ENCODE measurements at places on chromosomes 12 and 14. TPM values are rescaled to one million over a fixed set of nuclear protein-coding genes. Genes with fewer than 3 reads are reported as not detected.
A peak's percentile ranks its signal among the peaks of the same experiment; 100 is the strongest.

FIGNL2 gene
- not detected for total RNA-seq

NTS gene
- total RNA-seq = not detected

DRAM1 gene
- total RNA-seq = 2.0 TPM

SLC41A2 gene
- 10.3 TPM for total RNA-seq

ANG gene
- 14.1 TPM for total RNA-seq

DNA sequence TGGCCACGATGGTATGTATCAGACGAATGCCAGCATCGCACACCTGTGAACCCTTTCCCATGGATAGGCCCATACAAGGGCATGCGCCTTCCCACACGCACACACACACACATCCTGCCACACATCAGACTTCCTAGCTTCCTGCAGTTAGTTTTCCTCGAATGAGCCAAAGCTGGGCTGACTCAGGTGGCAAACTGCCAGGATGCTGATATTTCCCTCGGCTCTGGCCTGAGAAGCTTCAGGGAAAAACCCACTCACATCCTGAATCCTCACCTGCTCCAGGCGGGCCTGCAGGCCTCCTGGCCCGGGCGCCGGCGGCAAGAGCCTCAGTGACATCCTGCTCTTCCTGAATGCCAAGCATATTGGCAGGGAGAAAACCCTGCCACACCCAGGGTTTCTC is 22.4 kb downstream of the CALM1 start:
- H3K36me3 ChIP-seq = no peaks in the 10 kb centered on the region
- H3K27me3 ChIP-seq = no peaks in the 10 kb centered on the region
- H3K4me3 ChIP-seq = no peak overlapping the region
- DNase-seq = peak; percentile 92

GRCh38 chr12:121217761-121218160 is 7.8 kb downstream of the P2RX4 start:
- no peak for DNase-seq
- H3K36me3 ChIP-seq = no peaks in the 10 kb centered on the region
- H3K4me3 ChIP-seq = no peak overlapping the region
- H3K27ac ChIP-seq = no peak overlapping the region
- no peaks in the 10 kb centered on the region for H3K4me1 ChIP-seq

DNA sequence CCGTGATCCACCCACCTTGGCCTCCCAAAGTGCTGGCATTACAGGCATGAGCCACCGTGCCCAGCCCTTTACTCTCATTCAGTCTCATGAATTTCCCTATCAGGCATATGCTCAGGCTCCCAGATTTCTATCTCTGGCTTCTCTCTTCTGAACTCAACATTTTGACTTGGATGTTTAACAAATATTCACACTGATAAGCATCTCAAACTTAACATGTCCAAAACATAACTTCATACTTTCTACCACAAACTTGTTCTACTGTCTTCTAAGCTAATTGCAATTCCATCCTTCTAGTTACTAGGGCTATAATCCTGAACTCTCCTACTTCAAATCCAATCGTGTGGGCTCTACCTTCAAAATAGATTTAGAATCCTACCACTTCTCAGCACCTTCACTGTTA is 73.9 kb upstream of the PAWR start:
- H3K36me3 ChIP-seq = no peaks in the 10 kb centered on the region
- H3K27me3 ChIP-seq = no peaks in the 10 kb centered on the region
- peak overlapping the region; percentile 23 for H3K27ac ChIP-seq

GRCh38 chr12:51851413-51852124 is 3.1 kb upstream of the FIGNL2 start:
- no peak overlapping the region for H3K4me3 ChIP-seq
- no peak overlapping the region for H3K27ac ChIP-seq

DNA sequence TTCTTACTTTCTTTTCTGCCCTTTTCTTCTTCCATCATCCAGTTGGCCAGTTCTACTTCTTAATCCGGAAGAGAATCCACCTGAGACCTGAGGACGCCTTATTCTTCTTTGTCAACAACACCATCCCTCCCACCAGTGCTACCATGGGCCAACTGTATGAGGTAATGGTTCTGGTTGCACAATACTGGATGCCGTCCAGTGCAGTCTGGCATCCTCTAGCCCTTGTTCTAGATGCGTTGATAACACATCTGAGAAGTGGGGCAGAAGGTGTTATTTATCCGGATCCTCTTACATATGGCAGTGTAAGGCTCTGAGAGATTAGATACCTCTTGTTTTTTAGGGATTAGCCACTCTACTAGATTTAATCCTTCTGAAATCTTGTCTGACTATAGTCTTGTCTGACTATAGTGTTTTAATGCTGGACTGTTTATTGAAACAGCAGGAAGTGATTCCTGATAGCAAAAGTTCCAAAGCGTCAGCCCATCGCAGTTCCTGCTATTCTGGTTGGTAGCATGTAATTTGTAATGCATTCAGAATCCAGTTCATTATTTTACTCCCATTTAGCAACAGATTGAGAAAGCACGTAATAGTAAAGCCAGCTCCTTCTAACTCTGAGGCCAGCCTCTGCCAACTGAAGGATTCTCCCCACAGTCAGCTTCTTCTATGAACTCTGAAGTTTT is 7.9 kb downstream of the GABARAPL1 start:
- no peaks in the 10 kb centered on the region for H3K36me3 ChIP-seq
- peak overlapping the region; percentile 88 for H3K27ac ChIP-seq
- H3K4me3 ChIP-seq = no peak overlapping the region
- no peaks in the 10 kb centered on the region for H3K27me3 ChIP-seq
- peak; percentile 83 for DNase-seq
- peaks cover 5% of the 10 kb centered on the region for H3K4me1 ChIP-seq

GRCh38 chr12:87704374-87704773 is 324.8 kb downstream of the C12orf50 start:
- no peaks in the 10 kb centered on the region for H3K4me1 ChIP-seq
- no peak for DNase-seq
- no peak overlapping the region for H3K4me3 ChIP-seq
- no peaks in the 10 kb centered on the region for H3K36me3 ChIP-seq
- H3K27me3 ChIP-seq = no peaks in the 10 kb centered on the region

DNA sequence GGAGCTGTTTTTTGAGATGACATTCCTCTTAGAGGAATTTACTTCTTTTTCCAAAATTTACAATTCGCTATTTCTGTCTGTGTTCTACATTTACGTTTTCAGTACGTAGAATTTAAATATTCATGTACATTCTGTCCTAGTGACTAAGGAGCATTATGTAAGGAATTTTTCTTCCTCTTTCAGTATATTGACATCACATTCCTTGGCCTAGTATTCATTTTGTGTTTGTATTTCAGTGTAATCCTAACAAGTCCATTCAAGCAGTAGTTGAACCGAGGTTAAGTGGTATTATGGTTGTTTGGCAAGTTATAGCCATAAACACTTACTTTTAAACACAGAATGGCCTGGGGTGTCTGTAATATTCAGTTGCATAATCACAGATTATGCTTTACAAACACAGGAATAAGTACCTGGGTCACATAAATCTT is 465.2 kb downstream of the PCNX1 start:
- H3K36me3 ChIP-seq = no peaks in the 10 kb centered on the region
- H3K4me1 ChIP-seq = no peaks in the 10 kb centered on the region
- DNase-seq = no peak
- H3K27me3 ChIP-seq = no peaks in the 10 kb centered on the region

DNA sequence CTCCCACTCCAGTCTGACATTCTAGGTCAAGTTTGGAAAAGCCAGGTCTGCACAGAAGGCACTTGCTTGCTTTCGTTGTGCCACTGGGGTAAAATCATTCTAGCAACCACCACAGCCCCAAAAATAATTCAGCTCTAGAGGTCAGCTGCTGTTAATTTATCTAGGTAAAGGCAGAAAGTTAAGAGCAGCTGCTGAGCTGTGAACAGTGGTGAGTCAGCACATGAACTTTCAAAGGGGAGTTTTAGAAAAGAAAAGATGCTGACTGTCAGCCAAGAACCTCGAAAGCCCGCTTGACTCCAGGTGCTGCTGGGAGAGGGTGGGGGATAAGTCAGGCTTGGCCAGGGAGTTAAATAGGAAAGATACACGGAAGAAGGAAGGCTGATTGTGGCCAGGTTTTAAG is 12.7 kb downstream of the CCDC197 start:
- H3K4me1 ChIP-seq = no peaks in the 10 kb centered on the region
- H3K36me3 ChIP-seq = no peaks in the 10 kb centered on the region
- no peaks in the 10 kb centered on the region for H3K27me3 ChIP-seq
- no peak overlapping the region for H3K27ac ChIP-seq
- H3K4me3 ChIP-seq = no peak overlapping the region

Data from uterus (tissue), 4 donors.